Mesenchymal stem cell (in vitro differentiated cells and primary cell): ENCODE measurements at places on chromosomes 6 and 20.

DNA sequence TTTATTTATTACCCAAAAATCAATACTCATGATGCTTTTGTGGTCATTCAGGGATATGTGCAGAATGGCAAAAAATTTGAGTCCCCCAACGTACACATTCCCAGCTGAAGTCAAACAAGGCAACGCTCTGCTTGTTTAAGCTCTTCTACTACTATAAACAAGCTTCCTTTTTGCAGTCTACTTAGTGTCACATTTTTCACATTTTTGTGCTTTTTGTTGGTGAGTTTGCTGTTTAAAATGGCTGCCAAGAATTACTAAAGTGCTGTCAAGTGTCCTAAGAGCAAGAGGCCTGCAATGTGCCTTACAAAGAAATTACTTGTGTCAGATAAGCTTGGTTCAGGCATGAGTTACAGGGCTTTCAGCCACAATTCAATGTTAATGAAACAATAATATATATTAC lies 2.1 kb downstream of the WFDC8 start:
- no peaks in the 10 kb centered on the region for H3K27me3 ChIP-seq
- no peak overlapping the region for H3K27ac ChIP-seq
- no peak overlapping the region for H3K4me3 ChIP-seq
- H3K36me3 ChIP-seq: no peaks in the 10 kb centered on the region

GRCh38 chr20:32761831-32762753 lies at the start of gene DNMT3B:
Gene DNMT3B (plus strand): TSS chr20:32762385. CDS start chr20:32780324, 17,939 bp downstream.
- no peaks in the 10 kb centered on the region for H3K36me3 ChIP-seq
- peak; percentile 71 for DNase-seq
- no peaks in the 10 kb centered on the region for H3K27me3 ChIP-seq
- H3K4me1 ChIP-seq: peaks cover 20% of the 10 kb centered on the region
- no peak within 1 kb of the TSS for H3K27ac ChIP-seq

DNA sequence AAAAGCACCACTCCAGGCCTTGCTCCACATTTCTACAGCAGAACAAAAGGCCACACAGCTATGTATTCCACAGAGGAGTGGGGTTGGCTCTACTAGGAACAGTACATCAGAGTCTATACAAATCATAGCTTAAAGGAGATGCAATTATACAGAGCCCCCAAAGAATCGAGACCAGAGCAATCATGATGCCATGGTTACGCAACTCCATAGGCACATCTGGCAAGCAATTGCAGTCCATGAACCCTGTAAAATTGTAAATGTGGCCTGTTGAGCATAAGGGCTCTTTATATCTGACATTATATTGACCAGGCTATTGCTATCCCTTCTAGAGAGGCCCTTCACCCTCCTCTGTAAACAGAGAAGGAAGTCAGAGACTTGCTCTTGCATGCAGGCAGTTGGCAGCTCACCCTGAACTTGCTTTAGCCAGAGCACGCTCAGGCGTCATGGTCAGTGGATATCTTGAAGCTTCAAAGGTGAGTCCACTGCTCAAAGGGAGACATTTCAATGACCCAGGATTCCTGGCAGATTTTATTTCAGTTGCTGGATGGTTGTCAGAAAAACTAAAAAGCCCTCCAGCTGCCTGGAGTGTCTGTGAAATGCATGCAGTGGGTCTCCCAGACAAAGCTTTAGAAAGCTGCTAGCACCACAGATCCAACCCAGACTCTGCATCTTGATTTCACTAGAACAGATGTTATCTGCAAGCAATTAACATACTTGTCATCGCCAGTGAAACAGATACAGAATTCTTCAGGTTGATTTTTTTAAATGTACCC lies 357.2 kb downstream of the CENPW start:
- no peak for DNase-seq
- no peak overlapping the region for H3K27ac ChIP-seq
- no peaks in the 10 kb centered on the region for H3K4me1 ChIP-seq
- no peak overlapping the region for H3K4me3 ChIP-seq
- H3K27me3 ChIP-seq: no peaks in the 10 kb centered on the region
- no peaks in the 10 kb centered on the region for H3K36me3 ChIP-seq

- no peak overlapping the region for H3K27ac ChIP-seq
- no peaks in the 10 kb centered on the region for H3K4me1 ChIP-seq
- H3K36me3 ChIP-seq: no peaks in the 10 kb centered on the region
- H3K27me3 ChIP-seq: no peaks in the 10 kb centered on the region
- H3K4me3 ChIP-seq: no peak overlapping the region
Measured at GRCh38 chr6:75326557-75327258, 42.1 kb upstream of the TMEM30A start.

DNA sequence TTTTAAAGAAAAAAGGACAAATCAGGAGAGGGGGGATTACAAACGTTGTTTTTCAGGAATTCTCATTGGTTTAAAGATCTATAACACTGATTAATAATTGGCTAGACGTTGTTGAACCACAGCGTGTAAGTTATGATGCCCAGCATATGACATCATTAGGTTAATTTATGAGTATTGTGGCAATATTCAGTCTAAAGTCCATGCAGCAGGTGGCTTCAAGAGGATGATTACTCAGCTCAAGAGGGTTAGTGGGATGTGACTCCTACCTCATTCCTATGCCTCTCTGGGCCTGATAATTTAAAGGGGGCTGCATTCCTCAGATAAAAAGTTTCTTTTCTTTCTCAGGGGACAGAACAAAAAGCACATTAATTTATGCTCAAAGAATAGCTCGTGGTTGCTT lies 1309.0 kb downstream of the EPHA7 start:
- no peak overlapping the region for H3K4me3 ChIP-seq
- no peaks in the 10 kb centered on the region for H3K27me3 ChIP-seq
- no peaks in the 10 kb centered on the region for H3K36me3 ChIP-seq
- no peak overlapping the region for H3K27ac ChIP-seq
- no peaks in the 10 kb centered on the region for H3K4me1 ChIP-seq
- DNase-seq: no peak

- H3K27me3 ChIP-seq: no peaks in the 10 kb centered on the region
- DNase-seq: no peak
- no peak overlapping the region for H3K4me3 ChIP-seq
Measured at GRCh38 chr6:46513533-46513932, 22.3 kb upstream of the RCAN2 start.

GRCh38 chr6:90790058-90790457 lies 203.2 kb upstream of the MAP3K7 start:
- no peaks in the 10 kb centered on the region for H3K27me3 ChIP-seq
- DNase-seq: peak; percentile 67
- H3K4me3 ChIP-seq: no peak overlapping the region
- no peaks in the 10 kb centered on the region for H3K36me3 ChIP-seq
- H3K27ac ChIP-seq: no peak overlapping the region

DNA sequence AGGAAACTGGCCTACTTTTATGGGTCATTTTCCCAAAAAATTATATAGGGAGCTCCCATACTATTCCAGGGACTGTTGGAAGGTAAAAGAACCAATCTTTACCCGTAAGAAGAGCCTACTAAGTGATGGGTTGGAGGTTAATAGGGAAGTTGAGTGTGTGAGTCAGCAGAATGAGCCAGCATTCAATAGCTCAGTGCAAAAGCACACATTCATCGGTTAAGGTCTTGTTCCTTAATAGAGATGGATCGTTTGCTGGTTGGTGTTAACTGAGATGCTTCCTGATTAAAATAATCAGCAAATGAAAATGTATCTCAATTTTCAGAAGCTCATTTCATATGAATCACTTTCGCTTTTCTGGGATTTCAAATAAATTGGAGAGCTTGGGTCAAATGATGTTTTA lies 115.3 kb upstream of the MRPS10 start:
- no peaks in the 10 kb centered on the region for H3K27me3 ChIP-seq
- peaks cover 4% of the 10 kb centered on the region for H3K36me3 ChIP-seq
- no peak for DNase-seq
- H3K27ac ChIP-seq: no peak overlapping the region
- no peak overlapping the region for H3K4me3 ChIP-seq
- H3K4me1 ChIP-seq: peaks cover 10% of the 10 kb centered on the region

- no peak overlapping the region for H3K27ac ChIP-seq
- peaks cover 15% of the 10 kb centered on the region for H3K27me3 ChIP-seq
- no peak for DNase-seq
- H3K4me1 ChIP-seq: peaks cover 4% of the 10 kb centered on the region
- no peaks in the 10 kb centered on the region for H3K36me3 ChIP-seq
Measured at GRCh38 chr6:36701401-36701991, 3.9 kb downstream of the RAB44 start.

DNA sequence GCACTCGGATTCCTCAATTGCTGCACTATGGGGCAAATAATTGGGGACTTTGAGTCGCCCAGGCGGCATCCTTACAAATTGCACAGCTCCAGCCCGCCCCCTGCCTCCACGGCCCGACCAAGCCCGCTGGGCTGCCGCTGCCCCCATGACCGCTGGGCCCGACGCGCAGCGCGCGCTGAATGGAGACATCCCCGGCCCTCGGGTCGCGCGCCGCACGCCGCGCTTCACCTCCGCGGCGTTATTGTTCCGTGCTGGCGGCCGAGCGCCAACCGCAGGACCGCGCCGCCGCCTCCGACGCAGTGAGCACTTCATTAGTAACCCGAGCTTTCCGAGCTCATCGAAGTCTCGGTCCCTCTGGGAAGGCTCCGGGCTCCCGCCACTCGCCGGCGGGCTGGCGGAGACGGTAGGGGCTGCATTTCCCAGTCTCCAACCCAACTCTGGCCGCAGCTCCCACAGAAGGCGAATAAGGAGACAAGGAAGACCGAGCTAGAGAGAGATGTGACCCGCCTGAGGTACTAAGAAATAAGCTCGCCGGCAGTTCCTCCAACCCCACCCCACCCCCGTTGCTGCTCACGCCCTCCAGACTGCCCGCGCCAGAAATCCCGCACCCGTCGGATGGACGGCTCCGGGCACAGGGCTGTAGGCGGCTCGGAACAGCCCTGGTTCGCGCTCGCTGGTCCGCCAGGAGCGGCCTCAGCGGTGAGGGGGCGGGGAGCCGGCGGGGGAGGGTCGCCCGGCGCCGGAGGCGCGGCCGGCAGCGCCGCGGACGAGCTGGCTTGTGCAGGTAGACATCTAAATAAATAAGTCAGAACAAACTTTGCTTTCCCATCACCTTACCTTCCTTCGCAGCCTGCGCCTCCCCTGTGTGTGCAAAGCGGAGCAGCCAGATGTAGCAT lies 703 bp downstream of the EPHA7 start:
- H3K4me3 ChIP-seq: peak overlapping the region; percentile 85
- peaks cover 67% of the 10 kb centered on the region for H3K27me3 ChIP-seq
- H3K4me1 ChIP-seq: no peaks in the 10 kb centered on the region
- H3K27ac ChIP-seq: peak overlapping the region; percentile 95
